Ascending aorta (tissue), 2 donors: ENCODE measurements at places on chromosomes 13 and 19. TPM values are rescaled to one million over a fixed set of nuclear protein-coding genes. Genes with fewer than 3 reads are reported as not detected.
A peak's percentile ranks its signal among the peaks of the same experiment; 100 is the strongest.

DNA sequence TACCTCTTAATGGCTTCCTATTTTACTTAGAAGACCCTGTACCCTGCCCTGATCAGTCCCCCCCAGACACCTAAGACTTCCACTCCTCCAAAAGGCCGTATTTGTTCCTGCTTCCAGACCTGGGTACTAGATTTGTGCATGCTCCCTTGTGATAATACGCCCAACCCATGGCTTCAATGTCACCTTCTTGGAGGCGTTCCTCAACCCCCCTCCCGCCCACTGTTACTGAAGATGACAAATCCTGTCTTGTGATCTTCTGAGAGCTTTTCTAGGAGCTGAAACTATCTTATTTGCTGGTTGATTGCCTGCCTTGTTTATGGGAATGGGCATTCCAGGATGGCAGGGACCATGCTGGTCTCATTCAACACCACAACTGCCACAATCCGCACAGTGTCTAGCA, 9.4 kb downstream of the SLC25A23 start:
- DNase-seq = no peak

- DNase-seq = no peak
Observed at GRCh38 chr19:41844601-41845000, at the start of gene LYPD4. Gene LYPD4 (minus strand): TSS chr19:41844683. CDS start chr19:41839285, 5,398 bp downstream.

GRCh38 chr13:102220681-102221228, 181.1 kb downstream of the FGF14 start:
- DNase-seq = no peak

DNA sequence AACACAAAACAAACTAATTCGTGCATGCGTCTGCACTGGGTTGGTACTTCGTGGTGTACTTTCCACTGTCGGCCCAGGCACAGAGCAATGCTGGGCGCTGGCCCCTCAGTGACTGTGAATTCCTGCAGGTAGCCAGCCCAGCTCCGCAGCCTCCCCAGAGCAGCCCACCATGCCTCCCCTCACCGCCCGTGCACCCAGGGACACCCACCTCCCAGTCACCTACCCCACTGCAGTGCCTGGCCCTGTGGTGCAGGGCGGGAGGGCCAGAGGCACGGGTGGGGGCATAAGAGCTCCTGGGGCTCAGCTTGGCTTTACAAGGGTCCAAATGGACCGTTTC, 93.1 kb upstream of the ZNF507 start:
- no peak for DNase-seq

DNA sequence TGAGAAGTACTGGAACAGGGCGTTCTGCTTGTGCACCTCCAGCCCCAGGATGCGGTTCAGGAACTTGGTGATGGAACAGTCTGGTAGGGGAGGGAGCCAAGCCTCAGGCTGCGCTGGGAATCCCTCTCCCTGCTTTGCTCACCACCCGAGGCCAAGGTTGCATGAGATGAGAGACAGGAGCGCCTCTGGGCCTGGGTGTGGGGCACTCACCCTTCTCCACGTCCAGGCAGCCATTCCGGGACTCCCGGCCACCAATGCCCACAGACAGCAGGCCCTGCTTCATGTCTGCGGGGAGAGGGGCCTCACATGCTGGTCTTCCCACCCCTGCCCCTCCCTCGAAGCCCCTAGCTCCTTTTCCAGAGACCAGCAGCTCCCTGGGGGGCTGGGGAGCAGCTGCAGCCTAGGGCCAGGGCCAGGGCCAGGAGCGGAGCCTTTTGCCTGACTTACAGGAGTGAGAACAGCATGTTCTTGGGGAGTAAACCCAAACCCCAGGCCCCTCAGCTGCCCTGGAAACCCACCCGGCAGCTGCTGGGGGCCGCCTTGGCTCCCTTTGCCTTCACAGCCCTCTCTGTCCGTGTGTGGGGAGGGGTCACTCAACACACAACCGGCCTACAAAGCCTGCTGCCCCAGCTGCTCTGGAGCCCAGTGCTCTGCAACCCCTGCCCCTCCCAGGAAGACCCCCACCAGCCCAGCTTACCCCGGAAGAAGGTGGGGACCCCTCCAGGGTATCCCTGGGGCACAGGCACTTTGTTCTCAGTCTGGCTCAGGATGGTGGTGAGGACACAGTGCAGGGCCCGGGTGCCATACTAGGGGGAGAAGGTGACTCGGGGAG, 7.2 kb downstream of the GPX4 start:
- DNase-seq = no peak

- DNase-seq = no peak
Observed at GRCh38 chr19:8116437-8117293, 32.7 kb downstream of the FBN3 start.

DNA sequence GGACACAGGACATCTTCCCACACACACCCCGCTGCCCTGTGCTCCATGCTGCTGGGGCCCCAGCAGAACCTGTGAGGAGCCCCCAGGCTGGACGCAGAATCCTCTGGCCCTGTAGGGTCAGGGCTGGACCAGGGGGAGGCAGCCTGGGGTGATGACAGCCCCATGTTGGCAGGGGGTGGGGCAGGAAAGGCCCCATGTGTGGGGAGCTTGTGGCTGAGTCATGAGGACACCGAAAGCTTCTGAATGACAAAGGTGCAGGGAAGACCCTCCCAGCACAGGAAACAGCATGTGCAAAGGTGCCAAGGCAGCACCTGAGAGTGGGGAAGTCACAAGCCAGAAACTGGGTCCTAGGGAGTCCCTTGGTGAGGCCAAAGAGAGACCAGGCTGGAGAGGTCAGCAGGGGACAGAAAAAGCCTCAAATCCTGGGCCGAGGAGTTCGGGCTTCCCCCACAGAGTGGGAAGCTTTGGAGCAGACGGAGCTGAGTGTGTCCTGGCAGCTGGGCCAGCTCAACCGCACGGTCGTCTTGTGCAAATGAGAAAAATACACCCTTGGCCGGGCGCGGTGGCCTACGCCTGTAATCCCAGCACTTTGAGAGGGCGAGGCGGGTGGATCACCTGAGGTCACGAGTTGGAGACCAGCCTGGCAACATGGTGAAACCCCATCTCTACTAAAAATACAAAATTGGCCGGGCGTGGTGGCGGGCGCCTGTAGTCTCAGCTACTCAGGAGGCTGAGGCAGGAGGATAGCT, 17.5 kb downstream of the ATP8B3 start:
- no peak for DNase-seq

DNA sequence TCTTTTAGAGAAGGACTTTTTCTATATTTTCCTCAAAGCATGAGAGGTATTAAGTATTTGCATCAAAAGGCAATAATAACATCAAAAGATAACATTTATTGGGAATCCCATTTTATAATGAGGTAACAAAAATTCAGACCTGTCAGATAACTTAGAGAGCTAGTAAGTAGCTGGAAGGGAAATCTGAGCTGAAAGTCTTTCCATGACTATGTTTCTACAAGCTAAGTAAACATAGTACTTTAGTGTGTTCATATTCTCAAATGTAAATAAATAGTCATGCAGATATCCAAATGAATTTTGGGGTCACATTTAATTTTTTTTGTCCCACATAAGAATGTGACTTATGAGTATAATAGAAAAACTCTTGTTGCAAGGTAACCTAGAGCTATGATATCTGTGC, 87.3 kb upstream of the FBXL3 start:
- no peak for DNase-seq

GRCh38 chr13:91609353-91609752, 210.9 kb downstream of the GPC5 start:
- no peak for DNase-seq

DNA sequence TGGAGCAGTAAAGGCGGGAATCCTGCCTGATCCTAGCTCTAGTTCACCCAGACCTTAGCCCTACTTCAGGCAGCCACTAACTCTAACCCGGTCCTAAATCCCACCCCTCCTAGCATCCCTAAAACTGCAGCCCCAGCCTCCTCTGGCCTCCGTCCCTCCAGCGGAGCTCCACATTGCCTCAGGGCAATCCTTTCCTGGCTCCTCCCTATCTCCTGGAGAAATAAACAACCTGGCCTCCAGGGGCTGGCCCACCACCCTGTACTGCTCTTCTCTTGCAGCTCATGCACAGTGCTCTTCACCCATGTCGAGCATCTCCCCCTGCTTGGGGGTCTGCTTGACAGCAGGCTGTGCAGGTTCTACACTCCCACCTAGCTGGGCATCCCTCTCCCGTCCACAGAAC, 6.7 kb downstream of the POU2F2 start:
- no peak for DNase-seq

GRCh38 chr19:7507884-7508283, 8.0 kb upstream of the ZNF358 start:
- DNase-seq = peak; percentile 60

DNA sequence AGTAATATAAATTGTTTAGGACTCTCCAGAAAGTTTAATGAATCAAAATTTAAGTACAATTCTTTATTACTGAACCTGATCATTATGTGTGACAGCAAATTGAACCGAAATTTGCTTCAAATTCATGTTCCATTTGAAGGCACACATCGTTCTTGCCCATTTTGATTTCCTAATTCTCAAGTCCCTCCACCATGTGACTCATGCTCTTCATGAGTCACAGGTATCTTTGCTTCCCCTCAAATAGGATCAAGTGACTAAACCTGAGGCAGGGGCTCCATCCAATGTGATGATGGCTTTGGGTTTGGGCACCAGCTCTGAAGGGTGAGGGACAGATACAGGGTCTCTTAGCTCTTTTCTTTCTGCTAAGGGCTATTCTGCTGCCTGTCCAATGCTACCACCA, 86.1 kb downstream of the THSD1 start:
- no peak for DNase-seq

- DNase-seq = peak; percentile 78
Observed at GRCh38 chr19:39401549-39402345, 4.9 kb upstream of the ZFP36 start.

- DNase-seq = no peak
Observed at GRCh38 chr13:95100525-95101433, 200.5 kb downstream of the ABCC4 start.

DNA sequence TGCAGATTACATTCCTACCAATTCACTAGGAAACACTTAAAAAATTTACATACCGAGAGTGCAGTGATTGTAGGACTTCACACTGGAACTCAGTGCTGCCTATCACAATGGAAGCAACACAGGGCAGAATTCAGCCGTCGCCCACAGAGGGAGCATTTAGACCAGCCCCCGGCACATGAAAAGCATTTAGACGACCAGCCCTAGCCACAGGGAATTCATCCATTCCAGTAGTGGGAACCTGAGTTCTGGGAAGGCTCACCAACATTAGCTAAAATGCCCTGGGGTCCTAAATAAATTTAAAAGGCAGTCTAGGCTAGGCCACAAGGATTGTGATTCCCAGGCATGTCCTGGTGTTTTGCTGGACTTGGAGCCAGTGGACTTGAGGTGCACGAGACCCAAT, 155.2 kb downstream of the LIG4 start:
- DNase-seq = no peak

GRCh38 chr19:51689751-51690453, 3.2 kb upstream of the SPACA6 start:
- peak; percentile 76 for DNase-seq

GRCh38 chr19:42577016-42577415, 17.7 kb downstream of the CEACAM8 start:
- no peak for DNase-seq

DNA sequence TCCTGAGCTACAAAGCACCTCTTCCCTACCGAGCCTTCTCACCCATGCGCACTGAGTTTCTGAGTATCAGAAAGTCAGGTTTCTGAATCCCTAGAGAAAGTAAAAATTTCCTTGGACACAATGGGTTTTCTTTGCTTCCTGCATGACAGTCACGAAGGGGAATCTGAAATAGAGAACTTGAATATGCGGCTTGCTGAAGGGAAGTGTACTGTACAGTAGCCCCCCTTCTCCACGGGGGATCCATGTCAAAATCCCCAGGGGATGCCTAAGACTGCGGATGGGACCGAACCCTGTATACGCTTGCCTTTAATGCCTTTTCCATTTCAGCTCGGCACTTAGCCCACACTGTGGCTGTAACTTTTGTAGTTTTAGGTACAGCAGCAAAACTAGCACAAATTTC, 107.9 kb downstream of the GGACT start:
- no peak for DNase-seq

DNA sequence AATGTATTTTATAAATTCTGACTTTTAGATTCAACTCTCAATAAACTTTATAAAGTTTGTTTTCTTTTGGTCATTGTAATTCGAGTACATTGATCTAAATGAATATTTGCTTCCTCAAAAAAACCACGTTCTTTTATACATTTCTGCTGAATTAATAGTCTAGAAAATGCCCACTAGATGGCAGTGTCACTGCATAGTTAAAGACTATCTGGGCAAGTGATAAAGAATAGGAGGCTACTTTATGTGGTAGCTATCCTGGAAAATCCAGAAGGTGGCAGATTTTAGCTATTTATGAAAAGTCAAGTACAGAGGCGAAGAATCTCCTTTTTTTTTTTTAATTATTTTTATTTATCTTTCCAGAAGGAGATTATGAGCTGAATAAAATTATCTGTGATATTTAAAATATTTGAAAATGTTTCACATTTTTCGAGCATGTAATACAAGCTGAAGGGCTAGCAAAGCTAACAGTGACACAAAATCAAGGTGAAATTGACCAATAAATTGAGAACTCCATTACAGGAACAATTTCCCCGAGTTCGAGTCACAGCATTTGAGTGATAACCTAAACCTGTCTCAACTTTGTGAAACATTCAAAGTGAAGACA, 221.8 kb downstream of the OLFM4 start:
- no peak for DNase-seq

The ZIM2 gene
- total RNA-seq = not detected

The CLDN10 gene
- 0.85 TPM for total RNA-seq

The UGGT2 gene
- 26.0 TPM for total RNA-seq

The ZNF581 gene
- total RNA-seq = 12.1 TPM

The ZNF527 gene
- 0.32 TPM for total RNA-seq

The LGALS14 gene
- total RNA-seq = not detected

The FSD1 gene
- total RNA-seq = not detected

The CRTC1 gene
- total RNA-seq = 10.0 TPM

The CLEC4G gene
- 1.7 TPM for total RNA-seq

The PAF1 gene
- total RNA-seq = 12.7 TPM
